Ascending aorta (tissue), 2 donors: ENCODE measurements at places on chromosomes 3 and 15.

DNA sequence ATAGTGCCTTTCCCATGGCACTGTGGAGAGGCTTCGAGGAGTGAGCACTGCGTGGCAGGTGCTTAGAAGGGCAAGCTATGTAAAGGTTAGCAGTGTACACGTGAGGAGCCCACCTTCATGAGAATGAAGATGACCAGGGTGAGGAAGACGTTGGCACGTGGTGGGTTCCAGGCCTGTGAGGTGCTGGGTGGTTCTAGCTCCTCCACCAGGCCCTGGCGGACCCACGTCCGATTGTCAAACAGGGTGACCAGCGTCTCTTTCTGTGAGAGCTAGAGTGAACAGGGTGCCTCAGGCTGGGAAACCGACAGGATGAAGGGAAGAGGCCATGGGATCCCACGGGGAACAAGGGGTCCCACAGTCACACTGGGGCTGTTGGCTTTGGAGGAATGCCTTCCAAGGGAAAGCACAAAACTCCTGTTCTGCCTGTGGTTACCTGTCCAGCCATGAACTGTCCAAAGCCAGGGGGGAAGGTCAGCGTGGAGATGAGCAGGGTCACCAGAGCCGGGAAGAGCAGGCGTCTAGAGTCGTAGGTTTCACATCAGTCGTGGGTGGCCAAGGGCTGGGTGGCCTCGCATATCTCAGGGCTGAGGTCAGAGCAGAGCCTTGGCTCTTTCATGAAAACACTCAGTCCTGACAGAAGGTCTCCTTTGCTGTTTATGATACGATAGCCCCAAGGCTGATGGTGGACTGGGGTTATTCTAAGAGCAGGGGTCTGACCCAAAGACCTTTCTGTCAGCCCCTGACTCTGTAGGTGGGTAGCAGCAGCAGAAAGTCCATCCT is 6.0 kb downstream of the CLCN2 start:
- no peak for DNase-seq

GRCh38 chr3:122662505-122662904 is 18.1 kb upstream of the PARP14 start:
- no peak for DNase-seq

- DNase-seq, result no peak
Measured at GRCh38 chr15:68106656-68107055, 52.5 kb downstream of the PIAS1 start.

GRCh38 chr3:108153451-108153981 is 62.7 kb upstream of the CD47 start:
- DNase-seq, result no peak

DNA sequence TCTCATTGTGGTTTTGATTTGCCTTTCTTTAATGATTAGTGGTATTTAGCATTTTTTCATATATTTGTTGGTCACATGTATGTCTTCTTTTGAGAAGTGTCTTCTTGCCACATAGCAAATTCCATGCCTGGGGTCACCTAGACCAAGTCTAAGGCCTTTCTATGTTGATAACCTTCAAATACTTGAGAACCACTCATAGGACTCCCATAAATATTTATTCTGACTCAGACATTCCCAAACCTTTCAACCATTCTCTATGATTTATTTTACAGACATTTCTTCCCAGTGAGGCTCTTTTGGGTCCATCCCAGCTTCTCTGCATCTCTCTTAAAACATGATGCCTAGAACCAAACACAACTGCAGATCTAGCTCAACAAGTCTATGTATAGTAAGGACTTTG is 69.2 kb downstream of the ATP8B4 start:
- DNase-seq, result no peak

- no peak for DNase-seq
Measured at GRCh38 chr3:122890720-122891220, 95.9 kb downstream of the SLC49A4 start.

DNA sequence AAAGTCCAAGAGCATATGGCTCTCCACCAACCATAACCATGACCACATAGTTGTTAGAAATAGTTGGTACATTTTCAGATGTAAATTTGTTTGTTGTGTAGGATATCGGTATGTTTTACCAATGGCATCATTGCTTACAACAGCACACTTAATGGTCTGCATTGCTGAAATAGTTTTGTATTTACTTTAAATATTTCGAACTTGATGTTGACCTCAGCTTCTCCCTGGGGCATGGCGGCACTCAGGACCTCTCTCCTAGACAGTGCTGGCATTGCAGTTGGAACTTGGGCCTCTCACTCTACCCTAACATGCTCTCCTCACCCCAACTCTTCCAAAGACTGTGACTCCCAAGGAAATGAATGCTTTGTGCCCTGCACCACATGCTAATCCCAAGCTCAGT is 5.0 kb downstream of the SLC22A13 start:
- DNase-seq, result no peak

- no peak for DNase-seq
Measured at GRCh38 chr3:40858364-40859115, 333.8 kb downstream of the ZNF621 start.

DNA sequence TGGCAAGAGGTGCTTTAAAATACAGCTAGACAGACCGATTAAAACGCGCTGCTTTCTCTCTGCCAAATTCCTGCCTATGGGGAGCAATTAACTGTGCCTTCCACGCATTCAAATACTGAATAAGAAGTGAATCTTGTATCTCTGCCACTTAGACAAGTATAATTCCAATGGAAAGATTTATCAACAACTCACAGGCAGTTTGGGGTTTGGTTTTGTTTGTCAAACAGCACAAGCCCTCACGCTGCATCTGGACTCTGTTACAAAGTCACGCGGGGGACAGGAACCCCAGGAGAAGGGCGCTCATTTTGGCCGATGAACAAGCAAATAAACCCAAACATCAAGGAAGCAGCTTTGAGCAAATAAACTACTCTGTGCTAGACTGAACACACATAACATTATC is 61.8 kb upstream of the TMCO5A start:
- no peak for DNase-seq

GRCh38 chr3:14946236-14946635 is 1.1 kb upstream of the NR2C2 start:
- DNase-seq, result no peak

DNA sequence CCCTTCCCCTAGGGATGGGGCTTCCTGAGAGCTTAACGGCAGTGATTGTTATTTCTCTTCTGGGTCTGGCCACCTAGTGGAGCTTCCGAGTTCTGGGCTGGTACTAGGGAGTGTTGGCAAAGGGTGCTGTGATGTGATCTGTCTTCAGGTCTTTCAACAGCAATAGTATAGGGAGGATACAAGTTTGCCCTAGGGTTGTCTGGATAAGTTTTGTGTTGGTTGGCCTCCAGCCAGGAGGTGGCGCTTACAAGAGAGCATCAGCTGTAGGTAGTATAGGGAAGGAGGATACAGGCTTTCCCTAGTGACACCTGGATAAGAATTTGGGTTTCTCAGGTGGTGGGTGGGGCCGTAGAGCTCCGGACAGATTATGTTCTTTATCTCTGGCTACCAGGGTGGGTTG is 19.2 kb upstream of the CPOX start:
- no peak for DNase-seq

- peak; percentile 93 for DNase-seq
Measured at GRCh38 chr3:10026084-10026890, at the start of gene FANCD2. FANCD2 (plus strand) TSS chr3:10026437; CDS start chr3:10028658, 2,221 bp downstream.

- no peak for DNase-seq
Measured at GRCh38 chr3:174613173-174613572, 246.0 kb upstream of the NAALADL2 start.

DNA sequence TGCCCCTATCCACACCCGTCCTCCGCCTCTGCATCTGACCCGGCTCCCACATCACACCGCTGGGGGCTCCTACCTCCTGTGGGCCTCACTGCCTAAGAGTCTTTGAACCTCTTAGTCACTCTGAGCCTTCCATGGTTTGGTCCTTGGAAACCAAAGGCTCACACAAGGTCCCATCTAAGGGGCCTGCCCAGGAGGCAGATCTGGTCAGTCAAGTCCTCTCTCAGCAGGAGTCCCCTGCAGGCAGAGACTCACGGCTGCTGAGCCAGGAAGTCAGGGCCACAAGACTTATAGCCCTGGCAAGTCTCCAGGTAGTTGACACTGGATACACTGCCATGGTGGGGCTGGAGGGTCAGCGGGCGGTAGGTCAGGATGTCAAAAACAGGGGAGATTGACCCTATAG is 31.2 kb upstream of the ALDH1L1 start:
- DNase-seq, result no peak

DNA sequence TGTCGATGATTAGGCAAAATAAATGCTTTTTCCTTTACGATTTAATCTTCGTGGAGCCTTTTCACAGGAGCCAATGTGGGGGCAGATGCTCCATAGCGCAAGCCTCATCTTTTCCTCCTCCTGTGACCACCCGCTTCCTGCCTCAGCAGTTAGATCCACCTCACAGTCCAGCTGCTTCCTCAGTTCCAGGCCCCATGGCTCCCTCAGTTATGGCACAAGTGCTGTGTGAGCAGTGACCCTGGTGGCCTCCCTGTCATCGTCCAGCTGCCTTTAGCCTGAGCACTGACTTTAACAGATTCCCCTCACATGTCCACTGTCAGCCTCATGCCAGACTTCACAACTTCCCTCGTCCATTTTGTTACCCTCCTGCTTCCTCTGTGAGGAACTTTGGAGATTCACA is 424.6 kb upstream of the GBE1 start:
- DNase-seq, result no peak

DNA sequence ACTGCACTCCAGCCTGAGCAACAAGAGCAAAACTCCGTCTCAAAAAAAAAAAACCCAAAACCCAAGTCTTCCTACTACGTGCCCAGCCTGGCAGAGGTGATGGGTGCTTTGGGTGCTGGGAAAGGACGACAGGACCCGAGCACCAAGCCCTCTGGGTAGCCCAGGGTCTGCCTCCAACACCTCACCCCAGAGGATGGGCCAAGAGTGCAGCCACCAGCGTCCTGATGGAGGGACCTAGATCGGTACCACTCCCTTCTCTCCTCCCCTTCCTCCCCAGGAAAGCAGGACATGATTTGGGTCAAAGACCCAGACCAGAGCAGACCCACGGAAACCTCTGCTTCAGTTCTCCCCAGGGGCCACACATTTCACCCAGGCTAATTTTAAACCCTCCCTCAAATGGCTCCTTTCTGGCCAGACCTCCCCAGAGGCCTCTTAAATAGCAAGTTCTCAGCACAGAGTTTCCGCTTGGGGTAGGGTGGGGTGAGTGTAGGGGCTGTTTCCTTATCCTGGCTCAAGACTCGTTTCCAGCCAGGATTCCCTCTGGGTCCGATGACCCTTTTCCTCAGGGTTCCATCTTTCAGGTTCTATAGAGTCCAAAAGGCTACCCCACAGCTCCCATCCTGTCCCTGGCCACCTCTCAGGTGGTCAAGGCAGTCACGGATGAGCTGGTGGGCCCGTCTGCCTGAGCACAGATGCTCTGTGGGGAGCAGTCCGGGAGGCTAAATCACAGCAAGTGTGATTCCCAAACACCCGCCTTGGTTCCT is 20.5 kb downstream of the RBPMS2 start:
- no peak for DNase-seq

DNA sequence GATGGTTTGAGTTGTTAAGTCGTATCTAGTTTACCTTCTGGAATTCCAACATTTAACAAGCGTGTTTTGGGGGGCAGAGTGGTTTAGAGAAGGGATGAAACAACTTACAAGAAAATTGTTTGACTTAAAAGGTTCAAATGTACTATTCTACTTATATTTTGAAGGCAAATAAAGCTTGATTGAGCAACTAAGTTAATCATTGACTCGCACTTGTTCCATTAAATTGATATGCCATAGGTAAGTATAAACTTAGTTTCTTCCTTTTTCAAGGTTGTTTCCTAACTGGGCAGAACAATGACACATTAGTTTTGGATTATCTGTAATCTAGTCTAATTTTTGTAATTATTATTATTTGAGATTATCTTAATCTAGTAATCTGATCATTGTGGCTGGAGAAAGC is 48.3 kb upstream of the CPNE4 start:
- no peak for DNase-seq

DNA sequence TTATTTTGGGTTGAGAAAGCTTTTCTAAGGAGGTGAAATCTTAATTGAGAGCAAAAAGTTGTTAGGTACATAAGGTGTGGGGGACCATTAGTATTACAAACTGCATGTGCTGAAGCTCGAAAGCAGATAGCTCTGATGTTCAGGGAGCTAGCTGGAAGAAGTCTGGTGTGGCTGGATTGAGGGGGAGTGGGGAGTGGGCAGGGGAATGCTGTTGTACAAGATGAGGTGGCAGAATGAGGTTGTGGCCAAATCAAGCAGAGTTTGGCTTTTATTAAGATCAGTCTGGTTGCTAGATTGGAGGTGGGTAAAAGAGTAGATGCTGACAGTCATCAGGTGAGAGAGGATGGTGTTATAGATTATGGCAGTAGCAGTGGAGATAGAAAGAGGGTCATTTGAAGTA is 32.1 kb downstream of the UBE2E2 start:
- no peak for DNase-seq

DNA sequence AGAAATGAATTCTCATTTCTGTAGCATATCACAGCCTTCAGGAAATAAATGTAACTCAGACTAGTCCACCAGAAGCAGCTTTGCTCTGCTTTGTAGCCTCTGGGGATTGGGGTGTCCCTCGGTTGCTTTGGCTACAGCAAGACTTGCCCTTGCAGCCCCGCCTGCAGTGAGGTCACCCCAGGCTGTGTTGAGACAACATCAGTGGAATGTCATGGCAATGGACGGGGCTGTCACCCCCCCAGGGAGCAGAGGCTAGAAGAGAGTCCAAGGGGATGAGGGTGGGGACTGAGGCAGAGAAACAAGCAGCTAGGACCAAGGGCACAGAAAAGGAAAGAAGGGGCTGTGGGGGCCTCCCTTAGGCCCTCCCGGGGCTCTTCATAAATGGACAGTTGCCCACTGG is 854 bp downstream of the CLEC3B start:
- no peak for DNase-seq

DNA sequence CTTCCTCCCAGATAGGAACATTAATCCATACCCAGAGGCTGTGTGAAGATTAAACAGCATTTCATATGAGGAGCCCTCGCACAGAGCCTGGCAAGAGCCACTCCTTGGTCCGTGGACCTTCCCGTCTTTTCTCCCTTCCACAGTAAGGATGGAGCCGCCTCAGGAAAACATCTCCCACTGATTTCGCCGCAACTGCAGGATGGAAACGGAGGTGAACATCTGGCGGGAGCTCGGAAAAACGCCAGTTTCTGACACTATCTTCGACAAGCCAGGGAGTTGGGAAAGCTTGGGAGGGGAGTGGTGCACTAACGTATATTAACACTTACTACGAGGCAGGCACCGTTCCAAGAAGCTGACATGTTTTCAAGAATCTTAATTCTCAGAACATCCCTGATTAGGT is 157.9 kb downstream of the XXYLT1 start:
- DNase-seq, result no peak
